ENCODE measurements at places on chromosomes 5 and 9.
A peak's percentile ranks its signal among the peaks of the same experiment; 100 is the strongest.

- peak; percentile 81 for DNase-seq
These were observed 35.0 kb downstream of the IPPK start for GRCh38 chr9:92634712-92635605.

DNA sequence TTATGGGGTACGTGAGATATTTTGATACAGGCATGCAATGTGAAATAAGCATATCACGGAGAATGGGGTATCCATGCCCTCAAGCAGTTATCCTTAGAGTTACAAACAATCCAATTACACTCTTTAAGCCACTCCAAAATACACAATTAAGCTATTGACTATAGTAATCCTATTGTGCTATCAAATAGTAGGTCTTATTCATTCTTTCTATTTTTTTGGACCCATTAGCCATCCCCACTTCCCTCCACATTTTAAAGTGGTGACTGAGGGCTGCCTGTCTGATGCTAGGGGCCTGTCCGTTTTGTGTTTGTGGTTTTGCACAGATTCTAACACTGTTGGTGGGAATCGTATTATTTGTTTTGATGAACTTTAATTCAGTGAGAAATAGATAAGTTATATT lies 129.7 kb upstream of the DHFR start:
- DNase-seq: no peak

DNA sequence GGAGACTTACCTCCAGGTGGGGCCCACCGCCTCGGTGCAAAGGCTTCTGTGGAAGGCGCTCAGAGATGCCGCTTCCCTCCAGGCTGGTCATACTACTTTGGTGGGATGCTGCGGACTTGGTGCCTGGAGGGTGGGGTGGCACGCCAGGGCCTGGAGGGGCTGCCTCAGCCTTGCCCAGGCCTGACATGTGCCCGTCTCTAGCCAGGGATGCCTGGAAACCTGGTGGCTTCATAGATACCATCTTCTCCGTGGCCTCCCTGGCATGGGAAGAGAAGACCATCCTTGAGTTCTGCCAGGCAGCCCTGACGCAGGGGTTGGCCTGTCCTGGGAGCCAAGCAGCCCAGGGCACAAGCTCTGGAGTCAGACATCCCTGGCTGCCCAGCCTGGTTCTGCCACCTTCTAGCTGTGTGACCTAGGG lies 28.3 kb downstream of the ORM2 start:
- no peak for DNase-seq

- DNase-seq: peak; percentile 18
These were observed 18.8 kb upstream of the KIF2A start for GRCh38 chr5:62287237-62287636.

DNA sequence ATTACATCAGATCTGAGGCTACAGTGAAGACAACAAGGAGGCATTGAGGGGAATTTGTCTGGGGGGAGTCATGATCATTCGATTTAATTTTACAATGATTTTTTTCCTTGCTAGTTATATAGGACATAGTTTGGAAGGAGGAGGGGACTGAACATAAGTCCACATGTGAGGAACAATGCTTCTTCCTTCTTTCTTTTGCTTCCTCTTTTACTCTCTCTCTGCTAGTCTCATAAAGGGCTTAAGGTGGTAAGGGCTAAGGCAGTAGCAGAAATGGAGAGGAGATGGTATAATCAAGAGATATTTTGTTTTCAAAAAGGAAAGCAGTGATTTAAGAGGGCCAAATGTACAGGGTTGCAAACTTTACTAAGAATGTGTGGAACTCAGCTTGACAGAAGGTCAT lies 64.3 kb downstream of the GRIN3A start:
- peak; percentile 47 for DNase-seq

DNA sequence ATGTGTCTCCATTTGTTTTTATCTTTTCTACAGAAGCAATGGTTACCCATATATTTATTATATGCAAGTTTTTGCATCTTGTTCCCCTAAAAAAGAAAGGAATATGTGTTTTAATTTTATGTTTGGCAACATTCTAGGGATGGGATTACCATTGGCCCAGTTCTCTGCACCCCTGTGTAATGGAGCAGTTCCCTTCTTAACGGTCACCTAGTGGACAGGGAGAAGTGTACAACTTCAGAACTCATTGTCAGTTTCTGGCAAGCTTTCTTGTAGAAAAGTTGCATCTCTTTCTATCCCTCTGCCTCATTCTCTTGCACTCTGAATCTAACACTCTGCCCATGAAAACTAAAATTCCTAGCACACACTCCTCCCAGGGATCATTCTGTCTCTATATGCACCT lies 78.2 kb downstream of the DOCK8 start:
- DNase-seq: no peak

DNA sequence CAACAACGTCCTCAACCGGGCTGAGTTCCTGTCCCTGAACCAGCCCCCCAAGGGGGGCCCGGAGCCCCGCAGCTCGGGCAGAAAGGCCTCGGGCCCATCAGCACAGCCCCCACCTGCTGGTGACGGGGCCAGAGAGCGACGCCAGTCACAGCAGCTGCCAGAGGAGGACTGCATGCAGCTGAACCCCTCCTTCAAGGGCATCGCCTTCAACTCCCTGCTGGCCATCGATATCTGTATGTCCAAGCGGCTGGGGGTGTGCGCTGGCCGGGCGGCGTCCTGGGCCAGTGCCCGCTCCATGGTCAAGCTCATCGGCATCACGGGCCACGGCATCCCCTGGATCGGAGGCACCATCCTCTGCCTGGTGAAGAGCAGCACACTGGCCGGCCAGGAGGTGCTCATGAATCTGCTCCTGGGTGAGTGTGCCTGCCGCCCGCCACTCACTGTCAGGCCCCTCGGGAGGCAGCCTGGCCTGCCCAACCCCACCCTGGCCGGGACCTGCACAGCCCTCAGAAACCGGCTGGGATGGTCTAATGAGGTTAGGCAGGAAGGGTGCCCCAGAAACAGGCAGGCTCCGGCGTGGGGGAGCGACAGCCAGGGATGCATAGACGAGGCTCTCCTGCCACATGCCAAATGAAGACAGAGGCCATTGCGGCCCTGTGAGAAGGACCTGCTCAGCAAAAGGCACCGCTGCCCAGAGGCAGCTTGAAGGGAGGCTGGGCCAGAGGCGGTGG lies 678 bp downstream of the PLPP7 start:
- DNase-seq: no peak

DNA sequence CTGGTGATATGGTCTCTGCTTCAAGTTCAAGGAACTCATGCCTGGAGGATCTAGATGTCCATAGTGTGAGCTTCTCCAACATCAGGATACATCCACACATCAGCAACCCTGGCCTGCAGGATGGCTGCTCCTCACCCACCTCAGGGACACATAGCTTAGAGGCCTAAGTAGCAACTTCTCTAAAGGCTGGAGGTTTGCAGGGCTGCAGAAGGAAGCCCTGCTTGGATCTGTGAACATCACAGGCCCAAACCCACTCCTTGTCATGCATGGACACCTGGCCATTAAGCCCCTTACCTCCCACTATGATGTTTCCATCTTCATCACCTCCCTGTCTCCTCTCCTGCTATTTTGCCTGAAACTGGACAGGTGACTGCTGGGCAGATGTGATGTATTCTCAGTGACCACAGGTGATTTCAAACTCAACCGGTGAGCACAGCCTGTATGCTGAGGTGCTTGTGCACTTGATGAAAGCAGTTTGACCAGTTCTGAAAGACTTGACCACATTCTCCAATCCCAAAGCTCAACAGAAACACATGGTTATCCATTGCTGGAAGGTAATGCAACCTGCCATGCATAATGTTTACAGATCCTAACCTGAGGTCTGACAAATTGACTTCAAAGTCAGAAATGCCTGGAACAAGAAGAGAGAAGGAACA lies 205.2 kb downstream of the FSTL4 start:
- no peak for DNase-seq

- no peak for DNase-seq
These were observed 514.0 kb upstream of the KLF4 start for GRCh38 chr9:108003526-108003925.

DNA sequence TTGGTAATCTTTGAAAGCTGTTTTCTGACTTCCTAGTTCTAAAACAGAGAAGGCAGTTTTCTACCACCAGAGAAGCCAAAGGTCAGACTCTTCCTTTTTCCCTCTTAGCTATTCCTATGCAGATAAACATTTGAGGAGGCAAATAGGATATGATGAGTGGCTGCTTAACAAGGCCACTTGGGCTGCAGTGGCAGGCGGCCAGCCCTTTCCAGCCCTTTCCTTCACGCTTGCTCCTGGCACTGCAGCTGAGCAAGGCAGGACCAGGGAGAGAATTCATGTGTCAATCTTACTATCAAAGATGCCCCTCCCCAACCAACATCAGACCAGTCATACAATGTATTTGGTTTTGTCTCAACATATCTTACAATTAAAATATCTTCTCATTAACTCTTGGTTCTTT lies 36.8 kb upstream of the RNF38 start:
- DNase-seq: no peak

- DNase-seq: no peak
These were observed 9.5 kb upstream of the HAND1 start for GRCh38 chr5:154487541-154487940.

GRCh38 chr9:35675732-35676392 lies 2.1 kb downstream of the CA9 start:
- no peak for DNase-seq

DNA sequence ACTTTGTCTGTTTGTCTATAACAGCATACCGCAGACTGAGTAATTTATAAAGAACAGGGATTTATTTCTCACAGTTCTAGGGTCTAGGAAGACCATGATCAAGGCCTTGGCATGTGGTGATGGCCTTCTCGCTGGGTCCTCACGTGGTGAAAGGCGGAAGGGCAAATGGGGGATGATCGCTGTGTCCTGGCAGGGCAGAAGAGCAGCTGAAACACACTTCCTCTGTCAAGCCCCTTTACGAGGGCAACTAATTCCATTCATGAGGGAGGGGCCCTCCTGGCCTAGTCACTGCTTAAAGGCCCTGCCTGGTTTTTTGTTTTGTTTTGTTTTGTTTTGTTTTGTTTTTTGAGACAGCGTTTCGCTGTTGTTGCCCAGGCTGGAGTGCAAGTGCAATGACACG lies 41.9 kb upstream of the UBTD2 start:
- no peak for DNase-seq

- DNase-seq: no peak
These were observed 10.5 kb upstream of the CCDC125 start for GRCh38 chr5:69343083-69343482.

- no peak for DNase-seq
These were observed 6.0 kb upstream of the IRX4 start for GRCh38 chr5:1888541-1889251.

GRCh38 chr5:79936002-79936645 lies 54.9 kb downstream of the MTX3 start:
- DNase-seq: no peak

DNA sequence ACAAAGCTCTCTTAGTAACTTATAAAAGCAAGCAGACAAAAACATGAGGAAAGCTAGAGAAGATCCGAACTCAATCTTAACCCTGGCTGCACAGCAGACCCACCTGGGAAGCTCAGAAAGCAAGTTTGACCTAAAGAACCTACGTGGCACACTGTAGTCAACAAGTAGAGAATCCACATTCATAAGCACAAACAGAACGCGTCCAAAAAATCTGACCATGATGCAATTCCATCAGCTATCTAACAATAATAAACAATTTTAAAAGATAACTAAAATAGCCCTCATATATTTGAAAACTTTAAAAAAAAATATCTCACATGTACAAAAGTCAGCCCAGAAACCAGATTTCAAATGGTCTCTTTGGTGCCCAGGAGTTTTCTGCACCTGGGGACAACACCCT lies 4.6 kb downstream of the LMAN2 start:
- DNase-seq: no peak

GRCh38 chr5:134647750-134648424 lies 698 bp upstream of the SEC24A start:
- peak; percentile 40 for DNase-seq

DNA sequence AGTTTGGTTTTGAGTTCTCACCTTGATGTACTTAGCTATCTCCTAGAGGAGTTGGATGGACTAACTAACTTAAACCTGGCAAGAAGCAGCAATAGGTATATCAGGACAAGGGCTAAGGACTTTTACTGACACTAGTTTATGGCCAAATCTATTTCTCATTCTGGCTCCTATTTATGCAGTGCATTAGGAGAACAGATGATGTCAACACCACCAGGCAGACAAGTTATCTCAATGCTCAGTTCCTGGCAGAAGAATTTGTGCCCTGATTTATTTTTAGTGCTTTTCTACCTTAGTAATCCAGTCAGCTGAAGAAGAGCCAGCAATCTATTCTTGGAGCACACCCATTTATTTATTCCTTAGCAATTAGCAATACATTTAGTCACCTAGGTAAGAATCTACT lies 30.7 kb upstream of the MYOT start:
- DNase-seq: no peak
